ENCODE measurements at places on chromosomes 3 and 15. TPM values are rescaled to one million over a fixed set of nuclear protein-coding genes. Genes with fewer than 3 reads are reported as not detected.

DNA sequence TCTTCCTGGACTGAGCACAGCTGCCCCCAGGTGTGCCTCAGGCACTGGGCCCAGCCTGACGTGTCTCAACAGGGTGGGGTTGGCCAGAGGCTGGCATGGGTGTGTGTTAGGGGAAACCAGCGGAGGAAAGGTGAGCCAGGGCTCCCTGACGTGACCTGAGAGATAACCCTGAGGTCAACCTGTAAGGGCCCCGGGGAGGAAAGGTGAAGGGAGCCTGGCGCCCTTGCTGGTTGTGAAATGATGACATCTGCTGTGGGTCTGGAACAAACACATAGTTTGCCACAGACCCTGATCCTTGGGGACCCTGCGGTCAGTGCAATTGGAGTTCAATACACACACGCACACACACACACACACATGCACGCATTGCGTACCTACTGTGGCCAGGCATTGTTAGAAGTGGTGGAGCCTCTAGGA lies 100.2 kb upstream of the TLE3 start:
- DNase-seq: no peak

Gene ISLR
- 30.2 TPM for total RNA-seq

DNA sequence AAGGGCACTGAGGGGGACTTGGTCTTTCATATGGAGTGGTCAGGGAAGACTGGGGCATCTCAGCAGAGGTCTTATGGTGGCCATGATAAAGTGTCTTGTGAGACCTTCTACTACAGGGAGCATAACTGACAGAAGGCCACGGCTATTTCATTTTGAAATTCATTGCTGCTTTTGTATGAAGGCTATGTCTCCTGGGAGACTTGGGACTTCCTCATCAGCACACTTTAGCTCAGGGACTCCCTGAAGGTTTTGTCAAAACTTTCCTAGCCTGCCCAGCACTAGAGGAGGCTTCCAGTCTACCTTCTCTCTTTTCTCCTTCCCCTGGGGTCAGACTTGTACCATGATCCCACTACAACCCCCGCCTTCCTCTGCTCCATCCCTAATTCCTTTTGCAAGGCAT lies 77.2 kb upstream of the RASGRF1 start:
- no peak for DNase-seq

- DNase-seq: peak; percentile 41
Measured at GRCh38 chr15:45377609-45378148, 665 bp downstream of the GATM start.

- DNase-seq: no peak
Measured at GRCh38 chr15:41489641-41490040, 4.0 kb upstream of the ITPKA start.

- no peak for DNase-seq
Measured at GRCh38 chr15:31550211-31550977, 223.8 kb downstream of the KLF13 start.

Gene PRR23B
- total RNA-seq: not detected

Gene OR5K2
- not detected for total RNA-seq

Gene GREM1
- 4.8 TPM for total RNA-seq

DNA sequence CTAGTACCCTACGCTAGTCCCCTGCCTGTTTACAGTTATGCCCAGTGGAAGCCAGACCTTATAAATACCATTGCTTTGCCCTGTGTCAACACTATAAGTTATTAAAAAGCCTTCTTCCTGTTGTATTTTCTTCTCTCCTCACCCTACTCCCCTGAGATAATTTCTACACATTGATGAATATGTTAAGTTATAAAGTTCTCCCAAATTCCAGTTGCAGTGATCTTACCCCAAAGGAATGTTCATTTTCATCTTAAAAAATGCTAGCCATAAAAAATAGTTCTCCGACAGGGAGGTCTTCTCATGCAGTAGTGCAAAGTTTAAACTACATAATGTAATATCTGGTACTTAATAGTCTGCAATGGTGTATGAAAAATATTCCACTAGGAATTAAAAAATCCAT lies 58.6 kb downstream of the MAP2K5 start:
- DNase-seq: no peak

DNA sequence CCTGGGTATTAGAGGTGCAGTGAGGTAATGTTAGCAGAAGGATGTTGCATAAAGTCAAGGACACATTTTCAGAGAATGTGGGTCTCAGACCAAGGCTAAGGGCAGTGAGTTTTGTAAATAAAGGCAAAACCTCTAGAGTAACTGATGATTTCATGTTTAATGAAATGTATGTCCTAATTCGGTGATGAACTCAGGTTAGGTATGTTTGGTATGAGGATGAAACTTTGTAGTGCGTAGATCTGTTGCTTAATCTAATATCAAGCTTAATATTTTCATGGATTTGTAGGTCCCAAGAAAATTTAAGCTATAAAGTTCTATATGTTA lies 3.6 kb downstream of the USP50 start:
- DNase-seq: no peak

DNA sequence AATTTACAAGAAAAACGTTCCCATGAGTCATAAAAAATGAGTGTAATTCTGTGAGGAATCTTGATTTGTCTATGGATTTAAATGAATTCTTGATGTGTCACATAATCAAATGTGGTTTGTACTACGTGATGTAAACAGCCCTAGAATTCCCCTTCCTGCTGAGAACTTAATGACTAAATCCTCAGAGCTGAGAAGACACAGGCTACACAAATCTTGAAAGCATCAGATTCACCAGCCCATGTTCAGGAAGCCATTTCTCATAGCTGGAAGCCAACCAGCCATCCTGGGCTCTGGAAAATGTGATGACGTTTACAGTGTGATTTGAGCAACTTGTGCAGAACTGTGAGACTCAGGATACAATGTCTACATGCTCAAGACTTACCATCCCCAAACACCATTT lies 193.7 kb upstream of the MME start:
- DNase-seq: no peak

- DNase-seq: peak; percentile 73
Measured at GRCh38 chr15:71807125-71807629, 3.2 kb upstream of the NR2E3 start.

Gene NCEH1
- total RNA-seq: 43.6 TPM

DNA sequence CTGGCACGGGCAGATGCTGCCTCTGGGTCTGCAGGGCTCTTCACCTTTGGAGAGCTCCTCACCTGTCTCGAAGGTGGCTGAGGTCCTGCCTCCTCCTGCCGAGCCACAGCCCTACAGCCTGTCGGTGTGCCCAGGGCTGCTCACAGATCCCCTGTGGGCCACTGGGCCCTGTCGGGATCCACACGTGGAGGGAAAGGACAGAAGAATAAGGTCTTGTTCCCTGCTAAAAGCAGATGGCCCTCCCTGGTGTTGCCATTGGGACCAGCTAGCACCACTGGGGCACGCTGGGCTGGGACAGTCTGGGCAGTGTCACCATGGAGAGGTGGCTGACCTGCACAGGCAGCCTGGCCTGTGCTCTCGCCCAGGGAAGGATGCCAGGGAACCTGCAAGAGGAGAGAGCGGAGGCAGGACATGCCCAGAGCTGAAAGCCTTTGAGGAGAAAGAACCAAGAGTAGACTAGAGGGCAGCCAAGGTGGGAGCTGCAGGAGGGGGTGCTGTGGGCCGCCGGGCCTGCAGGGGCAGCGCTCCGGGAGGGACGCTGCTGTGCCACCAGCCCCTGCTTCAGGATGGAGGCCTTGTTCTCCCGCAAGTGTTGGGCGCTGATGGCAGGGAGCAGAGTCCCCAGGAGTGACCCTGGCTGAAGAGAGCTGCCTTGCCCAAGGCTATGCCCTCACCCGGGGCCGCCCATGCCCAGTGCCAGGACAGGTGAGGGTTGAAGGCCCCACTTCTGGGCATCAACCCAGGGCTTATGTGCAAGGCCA lies 210.2 kb downstream of the XXYLT1 start:
- no peak for DNase-seq

Gene ARPIN
- total RNA-seq: 28.2 TPM

Gene GOLGA6B
- total RNA-seq: not detected

DNA sequence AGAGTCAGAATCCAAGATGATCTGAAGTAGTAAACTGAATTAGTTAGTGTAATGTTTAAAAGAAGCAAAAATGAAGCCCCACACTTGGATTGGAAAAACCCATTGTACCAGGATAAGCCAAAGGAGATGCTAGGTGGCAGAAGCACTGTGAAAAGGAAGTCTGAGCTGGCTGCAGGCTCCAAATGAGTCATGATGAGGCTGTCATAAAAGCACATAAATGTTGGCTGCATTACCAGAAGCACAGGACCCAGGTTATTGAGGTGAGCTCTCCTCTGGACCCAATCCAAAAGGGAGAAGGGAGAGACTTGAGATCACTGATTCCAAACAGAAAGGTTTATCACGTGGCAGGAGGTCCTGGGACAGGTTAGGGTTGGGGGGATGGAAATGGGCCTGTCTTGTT lies 3.2 kb upstream of the ACAN start:
- no peak for DNase-seq

DNA sequence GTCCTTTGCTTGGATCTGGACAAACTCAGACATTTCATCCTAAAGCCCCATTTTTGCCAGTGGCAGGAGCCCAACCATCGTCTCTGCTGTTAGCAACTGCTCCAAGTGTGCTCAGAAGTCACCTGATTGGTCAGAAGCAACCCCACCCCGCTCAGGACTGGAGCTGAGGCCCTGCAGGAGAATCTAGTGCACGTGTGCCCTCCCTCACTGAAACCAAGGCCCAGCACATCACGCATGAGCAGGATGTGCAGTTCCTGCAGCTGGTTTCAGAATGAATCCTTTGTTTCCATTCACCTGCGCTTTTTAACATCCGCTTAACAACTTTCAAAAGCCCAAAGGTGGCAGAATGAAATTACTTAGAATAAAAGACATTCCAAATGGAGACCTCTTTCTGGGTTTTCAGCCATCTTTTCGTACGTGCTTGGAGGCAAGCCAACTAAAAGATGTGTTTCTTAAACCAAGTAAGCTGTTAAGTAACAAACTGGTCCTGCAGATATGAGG lies 81.2 kb downstream of the SRGAP3 start:
- DNase-seq: peak; percentile 66

GRCh38 chr15:44662478-44663409 lies 718 bp downstream of the SPG11 start:
- peak; percentile 91 for DNase-seq
